Endodermal cell (in vitro differentiated cells): ENCODE measurements at places on chromosomes 5 and 9.

GRCh38 chr9:127345566-127345965, 51.4 kb upstream of the SLC2A8 start:
- no peaks in the 10 kb centered on the region for H3K27me3 ChIP-seq
- H3K27ac ChIP-seq, result no peak overlapping the region
- no peak overlapping the region for H3K4me3 ChIP-seq
- H3K36me3 ChIP-seq, result no peaks in the 10 kb centered on the region
- no peaks in the 10 kb centered on the region for H3K4me1 ChIP-seq

DNA sequence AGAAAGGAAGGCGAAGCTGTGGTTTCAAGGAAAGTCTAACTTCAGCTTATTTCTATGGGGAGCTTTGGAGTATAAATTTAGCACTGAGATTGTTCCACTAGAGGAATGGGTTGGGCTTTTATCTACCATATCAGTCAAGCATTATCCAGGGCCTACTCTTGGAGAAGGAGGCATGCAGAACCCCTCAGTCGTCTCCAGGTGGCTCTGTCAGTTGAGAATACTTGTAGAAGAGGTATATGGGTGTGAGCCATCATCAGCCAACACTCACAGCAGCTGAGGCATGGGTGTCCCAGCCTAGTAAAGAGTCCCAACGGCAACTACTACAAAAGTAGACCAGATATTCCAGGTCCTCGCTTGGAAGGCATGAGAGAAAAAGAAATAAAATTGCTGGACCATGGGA, 548.5 kb upstream of the GRAMD2B start:
- H3K27me3 ChIP-seq, result no peaks in the 10 kb centered on the region
- H3K27ac ChIP-seq, result no peak overlapping the region
- H3K4me1 ChIP-seq, result no peaks in the 10 kb centered on the region
- DNase-seq, result no peak
- no peak overlapping the region for H3K4me3 ChIP-seq

- no peaks in the 10 kb centered on the region for H3K27me3 ChIP-seq
- H3K4me3 ChIP-seq, result no peak overlapping the region
- no peaks in the 10 kb centered on the region for H3K4me1 ChIP-seq
- H3K36me3 ChIP-seq, result no peaks in the 10 kb centered on the region
- H3K27ac ChIP-seq, result no peak overlapping the region
- no peak for DNase-seq
Measured at GRCh38 chr9:9045572-9045971, 1246.0 kb upstream of the DMAC1 start.

- DNase-seq, result peak; percentile 70
- no peak overlapping the region for H3K4me3 ChIP-seq
- H3K27ac ChIP-seq, result peak overlapping the region; percentile 80
- no peaks in the 10 kb centered on the region for H3K27me3 ChIP-seq
Measured at GRCh38 chr5:124806373-124807077, 60.1 kb upstream of the ZNF608 start.

DNA sequence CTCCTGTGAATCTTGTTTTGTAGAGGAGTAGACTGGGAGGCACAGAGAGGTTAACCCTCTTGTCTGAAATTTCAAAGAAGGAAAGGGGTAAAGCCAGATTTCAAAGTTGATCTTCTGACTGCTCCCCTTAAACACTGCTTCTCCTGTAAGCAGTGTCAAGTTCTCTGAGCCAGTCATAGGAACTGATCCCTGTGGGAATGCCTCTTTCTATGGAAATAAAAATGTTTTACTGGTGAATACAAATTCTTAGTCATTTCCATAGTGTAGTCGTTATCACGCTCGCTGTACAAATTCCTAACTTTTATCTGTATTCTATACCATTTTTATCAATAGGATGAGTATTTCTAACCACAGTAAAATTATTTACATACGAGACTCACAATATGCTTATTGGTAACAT, 66.3 kb upstream of the PRRC1 start:
- peaks cover 3% of the 10 kb centered on the region for H3K4me1 ChIP-seq
- H3K36me3 ChIP-seq, result peaks cover 43% of the 10 kb centered on the region
- no peaks in the 10 kb centered on the region for H3K27me3 ChIP-seq
- H3K27ac ChIP-seq, result no peak overlapping the region

DNA sequence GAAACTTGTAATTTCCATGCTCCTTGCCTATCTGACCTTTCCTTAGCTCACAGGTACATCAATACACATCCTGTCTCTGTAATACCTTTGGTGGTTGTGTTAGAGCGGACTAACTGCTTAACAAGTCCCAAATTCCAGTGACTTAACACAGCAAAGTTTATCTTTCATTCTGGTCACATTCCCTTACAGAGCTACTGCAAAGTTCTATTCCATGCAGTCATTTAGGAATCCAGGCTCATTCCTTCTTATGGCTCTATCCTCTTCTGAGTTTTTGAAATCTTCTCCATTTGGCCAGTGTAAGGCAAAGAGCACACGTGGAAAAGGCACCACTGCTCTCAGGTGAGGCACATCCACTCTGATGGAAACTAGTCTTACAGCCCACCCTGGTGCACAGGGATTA, 238.6 kb upstream of the ANKRD55 start:
- H3K4me1 ChIP-seq, result peaks cover 5% of the 10 kb centered on the region
- no peak for DNase-seq
- H3K4me3 ChIP-seq, result no peak overlapping the region

DNA sequence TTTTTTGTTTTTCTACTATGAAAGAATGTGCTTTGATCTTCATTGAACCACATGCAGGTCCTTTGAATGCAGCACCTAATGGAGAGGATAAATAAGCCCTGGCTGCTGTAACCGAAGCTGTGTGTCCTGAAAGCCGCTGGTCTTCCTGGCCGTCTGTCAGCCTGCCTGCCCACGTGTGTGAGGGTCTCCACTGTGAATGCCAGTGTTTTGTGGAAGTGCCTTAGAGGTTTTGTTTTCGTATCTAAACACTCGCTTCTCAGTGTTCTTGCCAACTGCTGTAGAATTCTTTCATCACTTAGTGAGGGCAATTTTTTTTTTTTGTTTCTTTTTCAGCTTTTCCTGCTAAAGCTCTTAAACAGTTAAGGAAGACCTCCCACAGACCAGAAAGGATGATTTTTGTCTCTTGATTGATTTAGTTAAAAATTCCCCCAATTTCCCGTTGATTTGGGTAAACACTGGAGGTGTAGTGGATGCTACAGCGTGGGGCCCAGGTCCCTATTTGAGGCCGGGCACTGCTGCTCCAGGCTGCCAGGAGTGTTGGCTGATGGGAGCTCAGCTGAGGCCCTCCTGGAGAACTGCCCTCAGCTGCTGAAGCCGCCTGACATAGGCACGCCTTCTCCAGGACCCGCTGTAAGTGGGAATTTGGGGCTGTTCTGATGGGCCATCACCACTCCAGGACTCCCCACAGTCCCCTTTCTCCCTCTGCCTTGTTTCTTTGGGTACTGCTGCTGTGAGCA, 29.2 kb upstream of the PTCH1 start:
- DNase-seq, result no peak
- H3K27me3 ChIP-seq, result peaks cover 16% of the 10 kb centered on the region
- no peaks in the 10 kb centered on the region for H3K36me3 ChIP-seq
- H3K27ac ChIP-seq, result no peak overlapping the region

DNA sequence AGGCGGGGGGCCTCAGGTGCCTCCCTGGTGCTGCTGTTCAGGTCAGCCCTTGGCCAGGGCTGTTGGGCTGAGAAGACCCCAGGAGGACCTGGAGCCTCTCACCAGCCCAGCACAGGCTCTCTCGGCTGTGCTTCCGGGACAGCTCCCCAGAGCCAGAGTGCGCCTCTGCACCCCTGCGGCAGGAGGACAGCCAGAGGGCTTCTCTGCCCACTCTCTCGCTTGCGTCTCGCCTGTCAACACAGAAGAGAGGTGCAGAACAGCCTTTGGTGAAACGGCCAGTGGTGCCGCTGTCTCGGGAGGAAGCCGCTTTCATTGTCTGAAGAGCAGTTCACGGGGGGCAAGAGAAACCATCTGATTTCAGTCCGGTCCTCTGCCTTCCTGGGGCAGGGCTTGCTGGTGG, 3.8 kb upstream of the NACC2 start:
- no peak overlapping the region for H3K4me3 ChIP-seq
- H3K27me3 ChIP-seq, result peaks cover 5% of the 10 kb centered on the region
- no peak overlapping the region for H3K27ac ChIP-seq
- no peaks in the 10 kb centered on the region for H3K36me3 ChIP-seq
- H3K4me1 ChIP-seq, result peaks cover 8% of the 10 kb centered on the region
